Astrocyte of the cerebellum (primary cell): ENCODE measurements at places on chromosomes 6 and 20.

GRCh38 chr20:5030348-5031205 lies 29.3 kb upstream of the SLC23A2 start:
- no peak for DNase-seq

DNA sequence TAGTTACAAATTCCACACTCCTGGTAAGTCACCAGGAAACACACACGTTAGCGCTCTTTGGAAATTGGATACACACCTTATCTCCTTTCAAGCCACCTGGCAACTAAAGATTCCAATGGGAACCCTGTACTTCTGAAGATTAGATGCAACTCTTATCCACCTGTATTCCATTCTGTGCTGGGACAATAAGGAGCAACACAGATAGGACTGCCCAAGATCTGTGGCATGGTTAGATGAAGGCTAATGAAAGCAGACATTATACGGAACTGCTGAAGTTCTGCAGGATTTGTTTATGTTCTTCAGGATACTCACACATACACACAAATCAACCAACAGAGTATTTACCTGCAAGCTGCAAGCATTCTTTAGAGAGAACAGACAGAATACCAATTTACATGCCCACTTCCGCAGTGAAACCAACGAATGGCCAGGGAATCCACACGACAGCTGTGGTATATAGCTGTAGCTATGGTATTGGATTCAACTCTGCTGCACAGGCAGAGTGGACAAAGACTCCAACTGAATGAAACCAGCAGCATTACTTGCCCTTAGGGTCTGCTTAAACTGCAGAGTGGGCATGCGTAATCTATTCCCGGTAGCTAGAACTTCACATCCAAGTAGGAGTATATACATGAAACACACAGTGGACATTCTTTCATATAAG lies 12.0 kb downstream of the NCOA5 start:
- no peak for DNase-seq

DNA sequence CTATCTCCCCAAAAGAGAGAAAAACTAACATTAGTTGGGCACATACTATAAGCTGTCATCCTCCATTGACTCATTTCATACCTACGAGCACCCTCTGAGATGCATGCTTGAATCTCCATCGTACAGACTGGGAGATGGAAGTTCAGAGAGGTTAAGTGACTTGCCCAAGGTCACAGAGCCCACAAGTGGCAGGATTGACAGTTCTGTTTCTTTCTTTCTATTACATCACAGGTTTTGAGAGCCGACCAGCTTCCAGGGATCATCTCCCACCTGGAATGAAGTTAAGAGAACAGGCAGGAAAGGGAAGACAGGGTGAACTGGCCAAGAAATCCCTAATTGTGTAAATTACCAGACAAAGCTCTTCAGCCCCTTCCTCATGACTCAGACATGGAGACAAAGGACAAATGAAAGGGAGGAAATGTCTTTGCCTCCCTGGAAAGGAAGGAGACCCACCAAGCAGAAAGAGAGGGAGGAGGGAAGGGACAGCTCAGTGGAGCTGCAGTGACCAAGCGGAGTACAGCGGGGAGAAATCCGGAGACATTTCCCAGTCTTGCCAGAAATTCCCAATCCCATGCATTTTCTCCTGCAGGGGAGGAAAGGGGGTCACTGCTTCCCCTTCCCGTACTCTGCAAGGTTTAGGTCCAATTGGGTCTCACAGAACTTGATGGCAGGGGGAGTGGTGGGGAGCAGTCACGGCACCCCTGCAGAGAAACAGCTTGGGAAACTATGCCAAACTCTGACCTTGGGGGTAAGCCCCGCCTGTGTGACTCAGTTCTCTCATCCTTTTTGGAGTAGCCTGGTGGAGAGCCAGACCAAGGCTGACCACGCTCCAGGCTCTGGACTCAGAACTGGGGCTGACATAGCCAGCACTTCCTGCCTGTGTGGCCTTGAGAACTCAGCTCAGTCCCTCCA lies 154.3 kb downstream of the ANKRD60 start:
- peak; percentile 70 for DNase-seq

DNA sequence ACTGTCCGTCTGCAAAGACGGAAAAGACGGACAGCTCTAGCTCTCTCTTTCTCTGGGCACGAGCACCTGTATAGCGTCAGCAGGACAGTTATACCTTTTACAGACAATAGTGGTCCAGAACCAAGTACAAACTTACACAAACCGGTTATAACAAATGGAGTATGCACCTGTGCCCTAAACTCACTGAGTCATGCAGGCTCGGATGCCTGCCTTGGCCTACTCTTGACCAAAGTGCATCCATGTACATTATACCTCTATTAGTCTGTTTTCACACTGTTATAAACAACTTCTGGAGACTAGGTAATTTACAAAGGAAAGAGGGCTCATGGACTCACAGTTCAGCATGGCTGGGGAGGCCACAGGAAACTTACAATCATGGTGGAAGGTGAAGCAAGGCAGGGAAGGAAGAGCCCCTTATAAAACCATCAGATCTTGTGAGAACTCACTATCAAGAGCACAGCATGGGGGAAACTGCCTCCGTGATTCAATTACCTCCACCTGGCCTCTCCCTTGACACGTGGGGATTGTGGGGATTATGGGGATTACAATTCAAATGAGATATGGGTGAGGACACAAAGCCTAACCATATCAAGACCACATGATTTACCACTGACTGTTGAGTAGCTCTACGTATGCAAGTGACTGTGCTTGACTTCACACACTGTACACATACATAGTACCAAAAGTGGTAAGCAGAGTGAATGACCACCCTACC lies 23.1 kb downstream of the MAN1A1 start:
- no peak for DNase-seq

DNA sequence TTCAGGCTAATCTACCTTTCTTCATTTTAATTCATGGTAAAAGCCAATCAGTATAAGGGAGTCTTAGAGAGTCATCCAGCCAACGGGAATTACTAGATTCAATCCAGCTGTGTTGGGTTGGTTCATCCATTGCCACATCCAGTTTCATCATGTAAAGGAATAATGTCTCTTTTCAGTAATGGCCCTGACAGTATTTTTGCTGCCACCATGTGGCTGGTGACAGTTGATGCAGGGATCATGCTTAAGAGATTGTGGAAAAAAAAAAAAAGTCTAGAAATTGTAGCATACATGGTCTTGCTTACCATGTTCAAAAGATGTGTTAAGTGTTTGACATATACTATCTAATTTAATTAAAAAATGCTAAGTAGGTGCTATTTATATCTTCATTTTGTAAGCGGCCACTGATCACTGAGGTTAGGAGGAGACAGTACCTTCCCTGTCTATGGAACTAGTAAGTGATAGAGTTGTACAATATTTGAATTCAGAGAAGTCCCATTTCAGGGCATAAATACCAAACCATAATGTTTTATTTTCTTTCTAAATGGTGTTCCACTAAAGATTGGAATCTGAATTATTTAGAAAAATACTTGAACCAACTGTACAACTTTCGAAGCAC lies 135.9 kb downstream of the KHDRBS2 start:
- DNase-seq: peak; percentile 5

DNA sequence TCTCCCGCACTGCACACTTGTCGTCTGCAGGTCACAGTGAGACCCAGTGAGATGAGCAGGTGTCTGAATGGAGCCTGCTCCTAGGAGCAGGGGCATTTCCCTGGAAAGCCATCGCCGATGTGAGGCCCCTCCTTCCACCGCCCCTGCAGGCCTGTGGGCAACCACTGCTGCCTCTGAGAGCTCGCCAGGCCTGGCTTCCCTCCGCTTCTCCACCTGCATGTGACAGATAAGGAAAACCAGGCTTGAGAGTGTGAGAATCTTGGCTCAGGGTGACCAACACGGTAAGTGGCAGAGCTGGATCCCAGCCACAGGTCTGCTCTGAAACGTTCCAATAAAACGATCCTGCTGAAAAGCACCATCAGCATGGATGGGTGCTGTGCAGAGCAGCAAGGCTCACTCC lies 332.8 kb downstream of the CDH4 start:
- no peak for DNase-seq

DNA sequence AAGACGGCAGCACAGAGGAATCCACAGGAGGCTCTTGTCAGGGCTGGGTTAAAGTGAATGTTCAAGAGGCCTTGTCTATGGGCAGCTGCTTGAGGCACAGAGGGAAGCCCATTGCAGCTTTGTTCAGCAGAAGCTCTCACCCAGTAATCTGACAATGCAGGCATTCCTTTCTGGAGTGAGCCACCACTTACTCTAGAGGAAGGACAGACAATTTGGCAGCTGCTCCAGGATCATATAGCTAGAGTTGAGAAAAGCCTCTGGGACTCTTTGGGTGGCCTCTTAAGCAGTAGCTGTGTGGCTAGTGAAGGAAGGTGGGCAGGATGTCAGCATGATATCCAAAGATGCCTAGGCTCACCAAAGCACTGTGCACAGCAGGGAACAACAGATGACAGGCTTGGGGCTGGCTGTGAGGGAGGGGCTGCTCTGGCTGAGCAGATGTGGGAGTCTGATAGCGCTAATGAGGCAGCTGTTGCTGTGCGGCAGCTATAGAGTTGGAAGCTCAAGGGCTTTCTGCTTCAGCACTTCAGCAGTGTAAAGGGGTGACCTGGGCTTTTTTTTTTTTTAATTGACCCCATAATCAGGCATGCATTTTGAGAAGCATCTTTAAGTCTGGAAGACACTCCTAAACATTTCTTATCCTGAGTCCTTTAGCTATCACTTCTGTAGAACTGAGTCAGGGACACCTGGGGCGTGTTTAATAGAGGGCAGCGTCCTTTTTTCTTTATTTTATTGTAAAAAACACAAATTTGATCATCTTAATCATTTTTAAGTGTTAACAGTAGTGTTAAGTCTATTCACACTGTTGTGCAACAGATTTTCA lies 27.2 kb downstream of the CMTR1 start:
- DNase-seq: no peak

DNA sequence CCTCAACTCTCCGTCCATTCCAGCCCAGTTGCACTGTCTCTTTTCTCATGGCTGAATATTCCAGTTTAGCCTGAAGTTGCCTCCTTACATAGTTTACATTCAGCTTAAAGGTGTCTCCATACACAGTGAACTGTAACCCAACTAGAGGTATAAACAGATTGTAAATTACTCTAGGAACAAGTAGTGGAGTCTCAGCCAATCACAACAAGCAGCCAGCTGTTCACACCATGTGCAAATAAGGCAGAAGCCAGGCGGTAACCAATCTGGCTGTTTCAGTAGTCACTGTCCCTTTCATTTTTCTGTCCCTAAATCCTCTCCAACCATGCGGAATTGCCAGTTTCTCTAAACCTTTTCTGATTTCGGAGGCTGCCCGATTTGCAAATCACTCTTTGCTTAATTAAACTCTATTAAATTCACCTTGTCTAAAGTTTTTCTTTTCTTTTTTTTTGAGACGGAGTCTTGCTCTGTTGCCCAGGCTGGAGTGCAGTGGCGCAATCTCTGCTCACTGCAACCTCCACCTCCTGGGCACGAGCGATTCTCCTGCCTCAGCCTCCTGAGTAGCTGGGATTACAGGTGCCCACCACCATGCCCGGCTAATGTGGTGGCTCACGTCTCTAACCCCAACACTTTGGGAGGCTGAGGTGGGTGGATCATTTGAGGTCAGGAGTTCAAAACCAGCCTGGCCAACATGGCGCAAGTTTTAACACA lies 37.6 kb upstream of the GFOD1 start:
- DNase-seq: no peak

GRCh38 chr6:83518816-83519480 lies 6.6 kb downstream of the PRSS35 start:
- DNase-seq: no peak

DNA sequence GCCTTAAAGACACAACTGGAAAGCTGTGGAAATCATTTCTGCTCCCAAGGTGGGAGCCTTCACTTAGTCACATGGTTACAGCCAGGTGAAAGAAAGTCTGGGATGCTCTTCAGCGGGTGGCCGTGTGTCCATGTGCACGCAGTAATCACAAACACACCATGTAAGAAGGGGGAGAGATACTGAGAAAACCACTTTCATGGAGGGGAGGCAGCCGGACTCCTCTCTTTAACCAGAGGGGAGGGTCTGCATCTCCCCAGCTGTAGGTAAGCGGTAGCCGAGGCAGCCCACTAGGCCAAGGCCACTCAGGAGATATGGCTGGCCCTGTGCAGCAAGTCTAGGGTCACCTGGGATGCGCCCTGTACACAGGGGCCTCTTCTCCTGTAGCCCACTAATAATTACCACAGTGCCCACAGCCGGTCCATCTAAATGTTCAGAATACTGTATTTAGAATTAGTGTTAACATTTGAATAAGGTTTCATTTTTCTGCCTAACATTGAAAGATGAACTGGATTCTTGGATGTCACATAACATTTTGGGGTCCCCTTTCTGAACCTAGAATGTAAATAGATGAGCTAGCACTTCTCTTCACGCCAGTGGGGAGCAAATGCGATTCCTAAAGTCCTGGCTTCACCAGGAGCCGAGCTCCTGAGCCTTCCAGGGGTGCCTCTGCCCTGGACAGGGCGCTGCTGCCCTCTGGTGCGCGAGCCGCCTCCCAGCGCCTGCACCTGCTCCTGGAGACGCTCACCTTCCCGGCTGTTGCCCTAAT lies 15.9 kb downstream of the GPR31 start:
- DNase-seq: no peak

DNA sequence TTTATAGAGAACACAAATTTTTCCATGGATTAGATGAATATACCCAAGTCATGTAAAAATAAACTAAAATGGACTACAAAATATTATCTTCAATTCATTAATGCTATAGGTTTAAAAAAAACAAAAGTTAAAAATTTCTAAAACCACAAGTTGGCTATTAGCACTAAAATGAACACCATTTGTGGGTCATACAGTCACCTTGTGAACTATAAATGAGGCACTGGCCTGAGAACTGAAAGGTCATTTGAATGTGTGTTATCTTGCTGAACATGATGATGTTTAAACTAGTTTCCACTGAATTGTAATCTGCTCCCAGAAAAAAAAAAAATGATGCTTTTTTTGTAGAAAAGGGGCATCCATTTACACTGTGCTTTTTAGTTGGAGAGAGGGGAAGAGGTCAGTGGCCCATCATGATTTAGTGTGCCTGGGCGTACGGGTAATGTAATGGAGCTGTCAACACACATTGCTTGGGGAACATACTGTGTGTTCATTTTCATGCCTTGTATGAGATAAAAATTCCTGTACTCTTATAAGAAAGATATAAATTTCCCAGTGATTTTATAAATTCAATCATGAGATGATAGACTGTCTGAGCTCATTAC lies 96.6 kb upstream of the FKBP1C start:
- DNase-seq: no peak

DNA sequence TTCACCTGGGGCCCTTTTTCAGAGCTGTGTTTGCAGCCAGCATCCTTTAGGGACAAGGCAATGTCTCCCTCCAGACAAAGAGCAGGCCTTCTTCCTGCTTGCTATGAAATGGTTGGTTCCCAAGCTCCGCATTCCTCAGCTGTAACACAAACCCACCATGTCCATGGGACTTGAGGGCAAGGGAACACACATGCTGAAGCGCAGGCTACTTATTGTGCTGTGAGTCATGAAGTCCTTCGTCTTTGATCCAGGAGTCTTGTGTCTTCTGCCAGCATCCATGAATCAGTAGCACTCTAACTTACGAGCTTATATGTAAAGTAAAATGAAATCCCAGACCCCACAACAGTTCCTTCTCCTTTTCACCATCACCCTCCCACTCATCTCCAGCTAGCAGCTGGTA lies 59.0 kb downstream of the ANKRD60 start:
- peak; percentile 81 for DNase-seq
